Stimulated activated CD4-positive, alpha-beta T cell treated with anti-CD3 and anti-CD28 coated beads, Interleukin-2, amount 100 ng/mL, for 4 hours (primary cell): ENCODE measurements at places on chromosomes 4 and X.

- no peak for DNase-seq
Observed at GRCh38 chr4:123893011-123893981, 496.7 kb downstream of the SPRY1 start.

DNA sequence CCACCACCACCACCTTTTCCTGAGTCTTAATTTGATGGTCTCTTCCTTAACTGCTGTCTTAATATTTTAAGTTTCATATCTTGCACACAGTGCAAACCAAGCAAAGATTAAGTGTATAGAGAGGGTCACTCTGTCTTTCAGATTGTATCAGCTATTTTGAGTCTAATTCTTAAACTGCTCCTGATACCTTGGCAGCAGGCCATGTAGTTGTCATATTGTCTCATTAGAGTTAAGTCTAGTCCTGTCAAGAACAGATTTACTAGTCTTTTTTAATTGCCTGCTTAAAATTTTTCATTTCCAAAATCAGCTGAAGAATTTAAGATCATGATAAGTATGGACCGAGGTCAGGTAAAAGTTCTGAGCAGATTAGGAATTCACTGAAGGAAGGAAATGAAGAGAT, 51.5 kb downstream of the FHIP1A start:
- DNase-seq, result no peak

DNA sequence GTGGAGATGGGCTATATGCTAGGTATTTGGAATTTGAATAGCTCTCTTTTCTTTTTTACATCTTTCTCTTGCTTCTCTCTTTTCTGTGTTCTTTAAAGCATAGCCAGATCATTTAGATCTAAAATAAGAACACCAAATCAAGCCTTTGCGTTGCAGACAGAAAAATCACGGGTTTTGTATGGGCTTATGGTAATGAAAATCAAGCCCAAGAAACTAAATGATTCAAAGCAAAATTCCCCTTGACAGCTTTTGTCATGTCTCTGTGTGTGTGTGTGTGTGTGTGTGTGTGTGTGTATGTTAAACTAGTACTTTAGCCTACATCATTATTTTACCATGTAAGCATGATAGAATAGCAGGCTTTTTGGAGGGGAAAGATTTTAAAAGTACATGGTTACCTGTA, 1.8 kb upstream of the RASL11B start:
- DNase-seq, result no peak

DNA sequence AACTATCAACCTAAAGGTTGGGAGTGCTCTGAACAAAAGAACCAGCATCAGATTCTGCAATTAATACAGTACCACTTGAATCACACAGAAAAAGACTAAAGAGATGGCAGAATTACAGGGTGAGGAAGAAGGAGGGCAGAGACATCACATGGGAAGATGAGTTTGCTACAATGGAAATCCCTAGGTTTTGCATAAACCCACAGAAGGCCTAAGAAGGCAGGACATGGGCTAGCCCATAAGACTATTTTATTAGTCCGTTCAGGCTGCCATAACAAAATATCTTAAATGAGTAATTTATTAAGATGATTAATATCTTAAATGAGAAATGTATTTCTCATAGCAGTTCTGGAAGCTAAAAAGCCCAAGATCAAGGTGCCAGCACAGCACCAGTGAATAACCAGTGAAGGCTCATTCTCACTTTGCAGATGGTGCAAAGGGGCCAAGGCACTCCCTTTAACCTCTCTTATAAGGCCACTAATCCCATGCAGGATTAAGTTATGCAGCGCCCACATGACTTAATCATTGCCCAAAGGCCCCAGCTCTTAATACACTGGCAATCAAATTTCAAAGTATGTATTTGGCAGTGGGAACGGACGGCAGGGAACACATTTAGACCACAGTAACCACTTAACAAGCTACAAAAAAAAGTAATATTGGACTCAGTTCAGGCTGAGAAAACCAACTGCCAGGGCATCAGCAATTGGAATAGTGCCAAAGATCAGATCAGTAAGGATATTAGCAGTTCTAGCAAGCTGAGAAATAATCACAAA, 47.6 kb upstream of the NEUROG2 start:
- DNase-seq, result no peak

GRCh38 chrX:74458736-74459135, 37.4 kb downstream of the SLC16A2 start:
- no peak for DNase-seq

- DNase-seq, result no peak
Observed at GRCh38 chr4:26369581-26369980, 48.8 kb downstream of the RBPJ start.

DNA sequence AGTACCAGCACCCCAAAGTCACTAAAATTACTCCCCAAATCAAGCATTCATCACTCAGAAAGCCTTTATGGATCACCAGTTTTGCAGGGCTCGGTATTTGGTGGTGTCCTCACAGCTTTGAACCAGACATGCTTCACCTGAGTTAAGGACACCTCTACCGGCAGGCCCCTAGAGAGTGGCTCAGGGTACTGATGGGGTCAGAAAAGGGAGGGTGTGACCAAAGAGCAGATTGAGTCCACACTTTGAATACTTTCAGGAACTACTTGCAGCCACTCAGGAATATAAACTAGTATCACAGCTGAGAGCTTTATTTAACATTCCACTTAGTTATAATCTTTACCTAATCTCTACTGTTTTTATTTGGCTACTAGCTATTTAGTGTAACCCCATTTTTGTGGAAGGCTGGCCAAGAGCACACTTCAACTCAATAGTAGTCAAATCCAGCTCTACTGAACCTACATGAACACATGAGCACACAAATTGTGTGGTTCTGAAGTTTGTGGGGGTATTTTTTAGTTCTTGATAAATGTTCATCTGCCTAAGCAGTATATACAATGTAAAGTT, 109.6 kb upstream of the SPRY1 start:
- no peak for DNase-seq

- no peak for DNase-seq
Observed at GRCh38 chr4:72031868-72032608, at the start of gene NPFFR2. NPFFR2 (plus strand) TSS chr4:72032000; CDS start chr4:72128592, 96,592 bp downstream.

DNA sequence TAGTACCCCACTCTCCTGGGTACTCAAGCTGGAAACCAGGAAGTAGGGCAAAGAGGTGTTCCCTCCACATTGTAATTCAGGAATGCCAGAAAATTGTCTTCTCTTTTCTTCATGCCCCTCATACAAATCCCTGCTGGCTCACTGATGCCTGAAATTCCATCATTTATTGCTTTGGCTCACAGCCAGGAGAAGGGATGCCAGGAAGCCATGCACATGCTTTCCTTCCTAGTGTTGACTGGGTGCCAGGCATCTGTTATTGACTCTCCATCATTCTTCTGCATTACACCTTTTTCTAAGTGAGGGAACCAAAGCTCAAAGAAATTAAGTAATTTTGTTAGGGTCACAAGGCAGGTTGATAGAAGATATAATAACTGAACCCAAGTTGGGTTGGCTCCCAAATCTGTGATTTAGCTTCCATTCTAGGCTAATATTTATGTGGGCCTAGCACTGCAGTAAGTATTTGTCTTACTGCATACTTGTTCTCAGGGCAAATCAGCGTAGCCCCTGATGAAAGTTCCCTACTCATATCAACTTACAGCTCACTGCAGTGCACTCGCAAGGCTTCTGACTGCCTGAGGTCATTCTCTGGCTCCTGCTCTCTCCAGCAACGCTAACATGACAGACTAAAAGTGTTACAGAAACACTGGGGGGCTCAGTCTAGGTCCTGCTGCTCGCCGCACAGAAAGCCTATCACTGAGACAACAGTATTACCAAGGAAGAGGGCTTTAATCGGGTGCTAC, 89.0 kb downstream of the TRAPPC11 start:
- DNase-seq, result no peak

DNA sequence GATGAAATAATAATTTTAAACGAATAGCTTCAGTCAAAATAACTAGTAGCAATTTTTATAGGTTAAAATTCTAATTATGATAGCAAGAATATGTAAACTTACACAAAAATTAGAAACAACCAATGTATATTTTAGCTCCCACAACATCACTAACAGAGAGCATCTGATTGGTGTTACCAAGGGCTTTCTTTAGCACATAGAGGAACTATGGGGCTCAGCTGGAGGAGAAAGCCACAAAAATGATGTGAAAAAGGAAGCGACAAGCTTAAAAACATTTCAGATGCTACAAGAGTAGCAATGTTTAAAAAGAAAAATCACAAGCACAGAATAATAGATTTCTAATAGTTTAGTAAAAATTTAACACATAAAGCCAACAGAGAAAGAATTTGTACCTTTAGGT, 56.3 kb downstream of the ATP8A1 start:
- DNase-seq, result no peak

GRCh38 chrX:154430916-154431315, 2.4 kb downstream of the ATP6AP1 start:
- no peak for DNase-seq

- DNase-seq, result peak; percentile 30
Observed at GRCh38 chr4:128863312-128864075, 54.0 kb downstream of the JADE1 start.

GRCh38 chrX:71183341-71183740, 38.7 kb downstream of the NLGN3 start:
- no peak for DNase-seq

- DNase-seq, result no peak
Observed at GRCh38 chr4:151952137-151952536, 191.3 kb upstream of the GATB start.

DNA sequence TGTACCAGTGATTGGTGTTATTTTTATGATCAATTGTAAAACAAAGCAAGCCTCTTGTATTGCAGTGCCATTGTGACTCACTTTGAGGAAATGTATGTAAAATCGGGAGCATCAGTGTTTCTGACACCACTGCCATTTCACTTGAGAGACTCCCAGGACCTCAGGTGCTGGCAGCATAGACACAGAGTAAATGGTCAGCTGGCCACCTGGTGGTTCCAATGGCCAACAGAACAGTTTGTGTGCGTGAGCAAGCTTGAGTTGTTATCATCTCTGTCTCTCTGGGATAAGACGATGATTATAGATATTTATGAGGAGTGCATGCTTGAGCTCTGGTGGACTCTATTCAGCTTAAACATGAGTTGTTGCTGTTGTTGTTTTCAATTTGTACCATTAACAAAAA, 356.6 kb downstream of the GUCY2F start:
- DNase-seq, result no peak
